HT-29 (cell line): ENCODE measurements at places on chromosomes 6 and 20.

GRCh38 chr6:2477250-2477649, 231.8 kb upstream of the GMDS start:
- DNase-seq: no peak

DNA sequence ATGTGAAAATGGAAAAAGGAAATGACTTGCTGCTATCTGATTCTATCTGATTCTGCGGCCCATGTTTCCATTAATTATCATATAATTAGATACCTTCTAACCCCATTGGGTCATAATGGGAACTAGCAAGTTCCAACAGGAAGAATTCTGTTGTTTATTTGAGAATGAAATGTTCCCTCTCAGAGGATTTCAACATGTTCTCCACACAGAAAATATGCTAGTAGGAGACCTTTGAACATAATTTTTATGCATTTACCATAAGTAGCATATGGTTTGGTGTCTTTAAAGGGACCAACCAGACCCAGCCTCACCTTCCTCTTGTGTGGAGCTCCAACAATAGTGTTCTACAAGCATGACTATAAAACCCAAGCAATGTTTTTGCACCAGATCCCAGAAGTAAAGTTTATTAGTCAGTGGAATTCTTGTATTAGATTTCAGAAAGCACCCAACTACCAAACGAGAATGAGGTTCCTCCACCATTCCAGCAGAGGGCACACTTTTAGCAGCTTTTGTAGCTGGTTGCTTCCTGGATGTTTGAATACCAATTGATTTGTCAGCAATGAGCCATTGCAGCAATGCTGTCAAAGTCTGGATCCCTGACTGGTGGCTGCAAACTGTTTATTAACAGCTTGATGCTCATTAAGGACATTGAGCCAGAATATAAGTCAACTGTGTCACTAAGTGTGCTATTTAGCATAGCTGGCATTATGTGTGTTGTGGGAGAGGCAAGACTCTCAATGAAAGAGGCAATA, 143.6 kb upstream of the GJE1 start:
- DNase-seq: peak; percentile 93

DNA sequence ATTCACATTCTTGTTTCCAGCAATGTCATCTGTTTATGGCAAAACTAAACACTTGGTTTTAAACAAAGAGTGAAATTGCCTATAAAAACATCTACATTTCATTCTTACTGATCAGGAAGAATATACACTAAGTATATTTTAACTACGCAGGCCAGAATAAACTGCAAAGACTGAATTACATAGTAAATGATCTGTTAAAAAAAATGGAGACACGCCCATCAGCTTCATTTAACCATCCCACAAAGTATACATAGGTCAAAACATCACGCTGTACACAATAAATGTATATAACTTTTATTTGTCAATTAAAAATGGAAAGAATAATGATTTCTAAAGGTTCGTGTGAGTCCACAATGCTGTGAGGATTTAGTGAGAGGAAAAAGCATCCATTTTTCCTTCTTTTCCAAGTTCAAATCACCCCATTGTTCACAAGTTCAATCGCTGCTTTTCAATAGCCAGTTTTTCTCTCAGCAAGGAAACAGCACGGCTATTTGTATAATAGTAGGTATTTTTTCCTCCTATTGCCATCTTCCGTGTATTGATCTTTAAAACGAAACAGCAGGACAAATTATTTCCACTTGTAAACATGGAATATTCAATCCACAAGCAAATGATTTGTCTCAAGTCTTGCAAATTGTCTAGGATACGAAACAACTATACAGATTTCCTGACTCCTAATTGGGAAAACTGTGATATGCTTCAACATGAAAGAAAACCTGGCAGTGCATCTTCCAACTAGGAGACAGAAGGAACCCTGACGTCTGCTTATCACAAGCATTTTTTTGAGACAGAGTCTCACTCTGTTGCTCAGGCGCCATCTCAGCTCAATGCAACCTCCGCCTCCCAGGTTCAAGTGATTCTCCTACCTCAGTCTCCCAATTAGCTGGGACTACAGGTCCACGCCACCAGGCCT, 10.6 kb downstream of the SFT2D1 start:
- no peak for DNase-seq

DNA sequence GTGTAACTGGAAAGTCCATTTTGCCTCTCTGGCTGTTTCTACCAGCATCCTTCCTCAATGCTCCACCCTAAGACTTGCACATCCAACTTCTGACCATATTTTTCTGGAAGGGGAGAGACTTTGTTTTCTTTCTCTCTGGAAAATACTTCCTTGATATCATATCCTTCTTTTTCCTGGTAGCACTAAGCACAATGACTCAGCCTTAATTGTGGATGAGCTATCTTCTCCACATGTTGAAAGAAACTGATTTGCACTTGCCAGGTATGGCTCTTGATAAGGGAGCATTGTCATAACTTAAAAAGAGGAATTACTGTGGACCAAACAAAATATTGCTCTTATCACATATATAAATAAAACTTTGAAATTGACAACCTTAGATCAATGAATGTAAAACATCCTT, 30.1 kb upstream of the IBTK start:
- no peak for DNase-seq

- peak; percentile 84 for DNase-seq
Measured at GRCh38 chr20:38764567-38765318, 16.5 kb downstream of the ACTR5 start.

GRCh38 chr6:5559651-5560050, 298.3 kb downstream of the FARS2 start:
- no peak for DNase-seq

- peak; percentile 51 for DNase-seq
Measured at GRCh38 chr20:4067600-4068261, 52.4 kb upstream of the RNF24 start.

- peak; percentile 53 for DNase-seq
Measured at GRCh38 chr6:70411542-70412251, 1.6 kb upstream of the FAM135A start.

DNA sequence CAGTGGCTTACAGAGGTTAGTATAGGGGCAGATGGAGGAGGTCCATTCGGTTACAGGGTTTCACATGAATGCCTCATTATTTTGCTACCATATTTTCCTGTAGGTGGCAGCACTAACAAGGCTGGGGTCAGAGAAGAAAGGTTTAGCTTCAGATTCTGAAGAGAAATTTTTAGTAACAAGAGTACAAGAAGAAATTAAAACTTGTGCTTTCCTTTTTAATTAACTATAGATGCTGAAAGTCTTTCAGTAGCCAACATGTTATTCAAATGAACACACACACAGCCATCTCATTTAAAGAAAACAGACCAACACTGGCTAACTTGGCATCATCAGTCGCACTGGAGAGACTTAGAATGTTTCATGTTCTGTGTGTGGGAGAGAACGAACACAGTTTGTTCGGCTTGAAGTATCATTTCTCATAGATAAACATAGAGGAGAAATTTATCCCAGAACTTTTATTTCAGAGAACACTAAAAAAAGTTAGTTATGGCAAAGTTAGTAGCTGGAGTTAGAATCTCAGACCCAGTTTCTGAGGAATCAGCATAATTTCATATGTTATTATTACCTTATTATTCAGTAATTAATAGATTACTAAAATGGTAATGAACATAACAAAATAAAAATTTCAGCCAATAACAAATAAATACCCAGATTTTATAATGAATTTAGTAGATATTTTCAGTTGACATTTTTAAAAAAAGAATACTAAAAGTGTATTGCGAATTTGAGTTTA, 314.0 kb upstream of the RSPO3 start:
- DNase-seq: peak; percentile 74

DNA sequence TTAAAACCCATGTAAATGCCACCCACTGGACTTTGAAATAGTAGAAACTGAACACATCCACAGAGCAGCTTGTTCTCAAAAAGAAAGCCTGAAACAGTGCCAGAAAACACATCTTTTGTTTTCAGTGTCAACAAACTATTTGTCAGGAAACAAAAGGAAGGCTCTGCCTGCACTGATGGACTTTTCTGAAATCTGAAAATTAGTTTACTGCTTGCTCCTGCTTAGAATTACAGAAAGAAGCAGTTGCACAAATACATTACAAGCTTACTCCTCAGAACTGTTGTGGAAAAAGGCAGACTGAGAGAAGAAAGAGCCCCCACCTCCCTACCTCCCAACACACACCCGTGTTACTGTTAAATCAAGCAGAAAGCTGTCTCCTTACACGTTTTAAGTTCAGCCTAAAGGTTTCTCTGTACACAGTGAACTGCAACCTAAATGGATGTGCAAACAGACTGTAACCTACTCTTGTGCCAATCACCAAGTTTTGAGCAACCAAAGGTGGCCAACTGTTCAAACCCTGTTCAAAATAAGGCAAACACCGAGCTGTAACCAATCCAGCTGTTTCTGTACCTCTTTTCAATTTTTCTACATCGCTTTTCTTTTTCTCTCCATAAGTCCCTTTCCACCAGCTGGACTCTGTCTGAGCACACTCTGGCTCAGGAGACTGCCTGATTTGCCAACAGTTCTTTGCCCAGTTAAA, 43.7 kb downstream of the FRK start:
- DNase-seq: no peak

- DNase-seq: no peak
Measured at GRCh38 chr6:13274707-13275434, 53.5 kb downstream of the TBC1D7 start.

DNA sequence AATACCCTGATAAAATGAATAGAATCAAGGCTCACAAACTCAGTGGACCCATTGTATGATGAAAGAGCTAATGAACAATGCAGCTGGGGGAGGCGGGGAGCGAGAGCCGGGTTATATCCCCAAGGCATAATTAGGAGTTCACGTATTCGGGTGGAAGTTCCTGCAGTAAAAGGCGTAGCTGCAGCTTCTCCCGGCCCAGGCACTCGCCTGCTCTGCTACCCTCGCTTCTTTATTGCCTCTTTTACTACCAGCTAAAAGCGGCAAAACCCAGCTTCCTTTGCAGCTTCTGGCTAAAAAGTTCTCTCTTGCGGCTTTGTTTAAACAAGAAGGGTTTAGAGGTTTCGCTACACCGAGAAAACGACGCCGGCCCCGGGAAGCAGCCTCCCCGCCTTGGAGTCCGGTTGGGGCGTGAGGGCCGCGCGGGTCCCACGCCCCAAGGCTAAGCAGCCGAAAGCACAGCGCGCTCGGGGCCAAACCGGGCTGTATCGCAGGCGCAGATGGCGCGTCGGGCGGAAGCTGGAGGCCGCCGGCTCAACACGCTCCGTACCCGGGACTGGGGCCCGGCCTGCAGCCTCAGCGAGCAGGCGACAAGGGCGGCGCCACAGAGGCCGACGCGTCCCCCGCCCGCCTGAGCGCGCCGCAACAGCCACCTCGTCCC, 1.6 kb downstream of the ZBTB2 start:
- DNase-seq: peak; percentile 76

DNA sequence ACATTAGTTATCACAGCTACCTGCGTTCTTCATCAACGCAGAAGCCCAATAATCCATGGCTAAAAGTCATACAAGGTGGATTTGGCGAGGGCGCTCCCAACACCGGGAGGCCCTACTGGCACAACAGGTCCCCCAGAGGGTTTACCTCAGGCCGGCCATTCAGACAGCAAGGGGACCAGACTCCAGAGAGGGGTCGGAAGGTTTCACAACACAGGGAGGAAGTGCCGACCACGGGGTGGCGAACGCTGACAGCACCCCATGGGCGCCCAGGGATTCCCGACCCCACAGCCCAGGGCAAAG, 1515.9 kb upstream of the DEFB115 start:
- DNase-seq: no peak

GRCh38 chr6:21222656-21223055, 370.9 kb upstream of the SOX4 start:
- DNase-seq: no peak

GRCh38 chr20:63186528-63187316, 29.2 kb downstream of the YTHDF1 start:
- peak; percentile 74 for DNase-seq

GRCh38 chr20:23116311-23117089, 30.4 kb upstream of the CD93 start:
- DNase-seq: no peak

GRCh38 chr6:17580518-17581048, 19.5 kb upstream of the FAM8A1 start:
- no peak for DNase-seq

DNA sequence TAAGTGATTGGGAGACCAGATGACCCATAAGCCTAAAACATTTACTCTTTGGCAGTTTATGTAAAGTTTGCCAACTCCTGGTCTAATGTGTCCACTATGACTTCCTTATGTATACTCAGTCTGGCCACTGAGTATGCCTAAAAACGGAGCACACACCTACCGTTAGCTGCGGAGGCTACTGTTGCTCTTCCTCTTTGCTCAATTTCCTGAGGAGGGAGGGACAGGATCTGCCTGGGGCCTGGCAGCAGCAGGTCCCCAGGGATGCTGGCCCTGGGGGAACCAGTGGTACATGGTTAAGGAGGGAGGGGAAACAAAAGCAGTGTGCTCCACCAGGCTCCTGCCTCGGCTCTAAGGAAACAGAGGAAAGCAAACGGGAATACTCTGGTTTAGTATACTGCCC, 113.5 kb downstream of the CDYL start:
- no peak for DNase-seq

GRCh38 chr6:155126727-155127439, 131.8 kb downstream of the TIAM2 start:
- peak; percentile 90 for DNase-seq

- no peak for DNase-seq
Measured at GRCh38 chr6:53353624-53354023, 4.9 kb upstream of the ELOVL5 start.

DNA sequence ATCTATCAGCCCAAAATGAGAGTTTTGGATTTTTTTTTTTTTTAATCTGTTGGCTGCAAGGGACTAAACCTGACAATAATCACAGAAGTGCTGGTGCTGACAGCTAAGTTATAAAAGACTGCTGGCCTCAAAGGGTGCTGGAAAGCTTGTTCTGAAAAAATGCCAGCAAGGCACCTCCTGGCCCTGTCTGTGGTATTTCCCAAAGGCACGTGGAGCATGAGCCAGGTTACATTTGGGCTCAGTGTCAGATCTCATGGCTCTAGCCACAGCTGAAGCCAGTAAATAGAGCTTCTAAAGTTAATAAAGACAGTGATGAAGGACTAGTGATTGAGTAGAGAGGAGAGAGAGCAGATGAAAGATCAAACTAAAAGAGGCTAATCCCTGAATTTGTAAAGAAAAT, 178.9 kb downstream of the FUT9 start:
- no peak for DNase-seq

DNA sequence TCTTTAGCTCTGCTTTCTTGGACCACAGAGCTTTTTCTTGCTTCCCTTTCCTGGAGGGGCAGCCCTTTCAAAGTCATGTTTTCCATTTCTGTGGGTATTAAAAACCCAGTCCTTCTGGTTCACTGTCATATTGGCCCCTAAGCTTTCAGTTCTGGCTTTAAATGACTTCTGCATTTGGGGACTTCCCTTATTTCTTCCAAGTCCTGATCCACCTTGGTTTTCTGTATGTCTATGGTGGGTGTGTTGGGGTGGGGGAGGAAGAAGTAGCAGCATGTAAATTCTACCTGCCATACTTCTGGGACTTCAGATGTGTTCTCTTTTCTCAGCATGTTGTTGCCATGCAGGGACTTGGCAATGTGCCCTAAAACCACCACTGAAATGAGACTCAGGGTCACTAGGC, 77.1 kb upstream of the EMILIN3 start:
- DNase-seq: no peak

DNA sequence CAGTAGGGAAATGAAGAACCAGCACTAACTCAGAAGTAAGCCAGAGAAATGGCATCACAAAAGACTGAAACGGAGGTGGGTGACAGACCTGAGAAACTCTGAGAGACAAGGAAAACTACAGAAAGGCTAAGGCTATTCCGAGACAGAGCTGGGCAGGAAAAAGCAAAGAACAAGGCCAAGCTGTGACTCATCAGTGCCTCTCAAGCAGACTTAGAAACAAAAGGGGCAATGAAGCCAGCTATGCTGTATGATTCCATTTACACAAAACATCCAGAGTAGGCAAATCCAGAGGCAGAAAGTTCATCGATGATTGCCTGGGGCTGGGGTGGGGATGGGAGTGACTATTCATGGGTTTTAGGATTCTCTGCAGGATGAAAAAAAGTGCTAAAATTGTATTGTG, 50.0 kb downstream of the SLC23A2 start:
- DNase-seq: no peak
